ENCODE measurements at places on chromosomes 7 and 10. TPM values are rescaled to one million over a fixed set of nuclear protein-coding genes. Genes with fewer than 3 reads are reported as not detected.

The ACTR3C gene
- 4.5 TPM for total RNA-seq

The MBL2 gene
- not detected for total RNA-seq

The SPDYE11 gene
- not detected for total RNA-seq

The SSC4D gene
- 1.8 TPM for total RNA-seq

The FGF8 gene
- not detected for total RNA-seq

The EPO gene
- total RNA-seq: not detected

The SYPL1 gene
- 76.4 TPM for total RNA-seq

The HUS1 gene
- 42.3 TPM for total RNA-seq

The CDHR1 gene
- total RNA-seq: 0.20 TPM

The AEBP1 gene
- total RNA-seq: 31.8 TPM

The TDRD1 gene
- total RNA-seq: not detected

The CALML3 gene
- not detected for total RNA-seq

The PRLHR gene
- not detected for total RNA-seq

The NKX2-3 gene
- not detected for total RNA-seq

The DENND2A gene
- total RNA-seq: 0.87 TPM

The PPP1R17 gene
- total RNA-seq: not detected

The FAM25C gene
- total RNA-seq: not detected

The FAM237B gene
- total RNA-seq: not detected

The TAS2R4 gene
- 0.56 TPM for total RNA-seq

Data from A673 (cell line).